ENCODE measurements at places on chromosomes 1 and 21.

DNA sequence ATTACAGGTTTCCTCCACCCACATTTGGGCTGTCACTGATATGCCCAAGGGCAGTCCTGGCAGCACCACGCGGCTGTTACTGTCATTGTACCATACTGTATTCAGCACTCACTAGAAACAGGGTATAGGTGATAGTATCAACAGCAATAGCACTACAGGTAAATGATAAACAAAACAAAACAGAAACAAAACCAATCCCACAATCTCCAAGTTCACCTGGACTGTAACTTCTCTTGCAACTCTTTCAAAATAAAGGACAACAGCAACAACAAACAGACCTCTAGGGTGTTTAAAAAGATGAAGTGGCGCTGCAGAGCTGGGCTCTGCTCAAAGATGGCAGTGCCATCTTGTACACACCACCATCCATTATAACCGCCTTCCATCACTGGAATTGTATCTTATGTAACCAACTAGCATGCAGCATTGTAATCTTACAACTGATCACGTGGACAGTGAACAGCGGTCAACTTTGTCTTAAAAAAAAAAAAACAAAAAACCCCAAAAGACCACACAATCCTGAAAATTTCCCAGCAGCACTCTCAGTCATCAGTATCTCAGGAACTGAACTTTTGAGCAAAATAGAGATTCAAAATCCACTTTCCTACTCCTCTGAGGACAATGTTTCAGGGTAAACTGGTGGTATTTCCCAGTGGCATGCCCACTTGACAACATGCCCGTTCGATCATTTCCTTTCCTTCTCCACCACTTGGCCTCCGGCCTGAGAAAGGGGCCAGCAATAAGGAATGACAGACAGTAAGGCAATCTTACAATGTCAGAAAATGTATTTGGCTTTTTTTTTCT lies 3.8 kb downstream of the IRF2BP2 start:
- no peak for DNase-seq

DNA sequence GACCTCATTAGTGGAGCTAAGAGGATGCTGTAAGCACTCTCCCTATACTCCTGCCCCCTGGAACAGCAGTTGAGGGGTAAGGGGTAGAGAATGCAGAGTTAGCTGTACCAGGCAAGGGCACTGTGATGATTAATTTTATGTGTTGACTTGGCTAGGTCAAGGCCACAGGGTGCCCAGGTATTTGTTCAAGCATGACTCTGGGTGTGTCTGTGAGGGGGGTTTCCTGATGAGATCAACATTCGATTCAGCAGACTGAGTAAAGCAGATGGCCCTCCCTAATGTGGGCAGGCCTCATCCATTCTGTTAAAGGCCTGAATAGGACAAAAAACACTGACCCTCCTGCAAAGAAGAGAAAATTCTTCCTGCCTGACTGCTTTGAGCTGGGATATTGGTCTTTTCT lies 110.8 kb downstream of the KCND3 start:
- DNase-seq = no peak

DNA sequence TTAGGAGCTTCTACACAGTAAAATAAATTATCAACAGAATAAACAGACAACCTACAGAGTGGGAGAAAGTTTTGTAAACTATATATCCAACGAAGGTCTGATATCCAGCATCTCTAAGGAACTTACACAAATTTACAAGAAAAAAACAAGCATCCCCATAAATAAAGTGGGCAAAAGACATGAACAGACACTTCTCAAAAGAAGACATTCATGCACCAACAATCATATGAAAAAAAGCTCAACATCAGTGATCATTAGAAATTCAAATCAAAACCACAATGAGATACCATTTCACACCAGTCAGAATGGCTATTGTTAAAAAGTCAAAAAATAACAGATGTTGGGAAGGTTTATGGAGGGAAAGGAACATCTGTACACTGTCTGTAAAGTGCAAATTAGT lies 526.4 kb upstream of the CAMK1G start:
- DNase-seq = no peak

DNA sequence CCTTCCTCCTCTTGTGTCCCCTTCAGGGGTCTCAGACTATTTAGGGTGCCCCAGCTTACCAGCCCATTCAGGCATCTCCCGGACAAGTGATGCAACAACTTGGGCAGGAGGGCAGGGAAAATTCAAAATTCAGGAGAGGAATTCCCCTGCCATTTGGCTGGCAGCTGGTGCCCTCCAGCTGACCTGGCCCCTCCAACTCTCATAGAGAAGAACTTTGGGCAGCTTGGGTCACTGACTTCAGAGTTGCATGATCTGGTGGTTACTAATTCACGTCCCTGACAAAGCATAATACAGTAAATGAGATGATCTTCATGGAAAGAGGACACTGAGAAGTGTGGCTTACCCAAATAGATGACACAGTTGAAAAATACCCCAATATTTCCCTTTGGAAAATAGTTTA lies at the start of gene FCAMR:
TSS of gene FCAMR (minus strand) at position 15 of the 400 bp plus-strand sequence. CDS start 335 bp downstream, outside the sequence.
- no peak for DNase-seq

DNA sequence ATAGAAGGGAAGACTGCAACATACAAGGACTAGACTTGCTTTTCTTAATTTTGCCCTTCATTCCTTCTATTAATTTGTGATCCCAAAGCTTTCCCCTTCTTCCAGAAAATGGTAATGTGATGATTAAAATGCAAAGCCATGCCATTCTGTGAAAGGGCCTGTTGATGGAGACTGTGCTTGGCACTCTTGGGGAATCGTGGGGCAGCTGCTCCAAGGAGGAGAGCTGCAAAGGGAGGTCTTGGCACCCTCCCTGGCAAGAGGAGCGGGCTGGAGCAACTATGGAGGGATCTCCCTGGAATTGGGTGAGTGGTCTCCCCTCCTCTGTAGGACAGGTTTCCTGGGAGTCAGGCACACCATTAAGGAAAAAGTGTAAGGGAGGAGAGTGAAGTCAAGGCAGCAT lies 16.6 kb downstream of the CACNA1S start:
- no peak for DNase-seq

DNA sequence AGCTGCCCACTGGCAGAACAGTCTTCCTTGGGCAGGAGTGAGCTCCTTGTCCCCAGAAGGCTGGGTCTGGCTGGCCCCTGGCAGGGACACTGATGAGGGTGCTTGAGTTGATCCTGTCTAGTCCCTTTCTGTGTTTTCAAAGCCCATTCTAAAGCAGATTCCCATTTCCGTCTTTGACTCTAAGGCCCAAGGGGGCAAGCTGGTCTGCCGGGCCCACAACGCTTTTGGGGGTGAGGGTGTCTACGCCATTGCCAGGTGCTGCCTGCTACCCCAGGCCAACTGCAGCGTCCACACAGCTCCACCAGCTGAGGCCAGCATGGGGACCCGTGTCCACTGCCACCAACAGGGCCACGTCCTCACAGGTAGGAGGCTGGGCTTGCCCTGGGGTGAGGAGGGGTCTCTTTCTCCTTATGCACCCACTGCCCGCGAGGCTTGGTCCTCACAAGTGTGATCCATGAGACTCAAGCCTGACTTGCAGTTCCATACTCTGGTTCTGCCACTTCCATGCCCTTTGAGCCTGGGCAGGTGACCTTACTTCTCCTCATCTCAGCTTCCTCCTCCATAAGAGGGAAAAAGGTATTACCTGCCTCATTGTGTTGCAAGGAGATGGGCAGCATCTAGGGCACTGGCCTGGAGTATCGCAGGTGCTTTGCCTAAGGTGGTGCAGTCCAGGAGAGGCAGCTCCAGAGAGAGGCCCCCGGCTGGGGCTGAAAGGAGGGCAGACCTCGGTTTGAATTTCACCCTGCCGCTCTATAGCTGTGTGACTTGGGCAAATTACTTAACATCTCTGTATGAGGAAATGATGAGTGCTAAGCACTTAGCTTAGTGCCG lies 20.2 kb downstream of the PCSK9 start:
- no peak for DNase-seq

DNA sequence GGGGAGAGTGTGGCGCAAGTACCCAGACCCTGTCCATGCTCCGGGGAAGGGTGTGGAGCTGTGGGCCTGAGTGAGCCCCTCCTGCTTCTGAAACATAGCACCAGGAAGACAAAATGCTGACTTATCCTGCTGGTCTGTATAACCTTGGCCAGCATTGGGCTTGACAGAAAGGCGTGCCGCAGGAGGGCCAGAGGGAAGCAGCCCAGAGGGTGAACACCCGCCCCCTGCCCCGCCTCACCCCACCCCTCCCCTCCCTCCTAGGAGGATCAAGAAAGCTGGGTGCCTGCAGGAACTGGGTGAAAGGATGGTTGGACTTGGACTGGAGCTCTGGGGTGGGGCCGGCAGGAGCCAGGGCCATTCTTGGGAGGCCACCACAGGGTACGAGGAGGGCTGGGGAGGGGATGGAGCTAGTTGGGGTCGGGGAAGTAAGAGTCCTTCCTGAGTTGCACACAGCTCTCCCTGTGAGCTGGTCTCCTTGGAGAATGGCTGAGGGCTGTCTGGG lies 27.1 kb downstream of the PTPRF start:
- no peak for DNase-seq

GRCh38 chr1:7348073-7348472 lies 423.0 kb upstream of the VAMP3 start:
- DNase-seq = no peak

- no peak for DNase-seq
Measured at GRCh38 chr21:28789523-28789922, 203.2 kb downstream of the LTN1 start.

GRCh38 chr21:25564349-25564948 lies 42.8 kb downstream of the MRPL39 start:
- DNase-seq = no peak

GRCh38 chr1:54695221-54695620 lies 20.4 kb upstream of the TTC4 start:
- DNase-seq = no peak

- DNase-seq = no peak
Measured at GRCh38 chr1:20093940-20094391, 24.0 kb downstream of the PLA2G5 start.

DNA sequence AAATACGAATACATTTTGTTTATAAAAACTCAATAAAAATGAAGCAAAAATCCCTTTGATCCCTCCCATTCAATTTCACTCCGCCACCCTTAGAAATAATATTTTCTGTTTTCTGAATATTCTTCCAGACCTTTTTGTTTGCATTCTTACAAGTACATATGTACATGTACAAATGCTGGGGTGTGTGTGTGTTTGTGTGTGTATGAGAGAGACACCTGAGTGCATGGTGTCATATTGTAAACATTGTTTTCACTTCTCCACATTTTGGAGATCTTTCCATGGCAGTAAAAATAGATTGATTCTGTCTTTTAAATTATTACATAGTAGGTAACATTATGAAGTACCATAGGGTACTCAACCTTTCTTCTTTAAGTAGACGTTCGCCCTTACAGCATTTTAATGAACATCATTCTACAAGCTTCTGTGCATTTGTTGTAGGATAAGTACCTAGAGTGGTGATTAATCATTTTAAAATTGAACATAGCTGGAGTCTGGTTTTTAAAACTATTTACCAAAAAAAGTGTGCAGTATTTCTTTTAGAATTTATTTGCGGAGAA lies 1.3 kb upstream of the MPC2 start:
- DNase-seq = no peak

GRCh38 chr1:4213366-4213973 lies 313.4 kb upstream of the C1orf174 start:
- no peak for DNase-seq

- DNase-seq = no peak
Measured at GRCh38 chr21:44259082-44259705, 2.5 kb downstream of the DNMT3L start.

DNA sequence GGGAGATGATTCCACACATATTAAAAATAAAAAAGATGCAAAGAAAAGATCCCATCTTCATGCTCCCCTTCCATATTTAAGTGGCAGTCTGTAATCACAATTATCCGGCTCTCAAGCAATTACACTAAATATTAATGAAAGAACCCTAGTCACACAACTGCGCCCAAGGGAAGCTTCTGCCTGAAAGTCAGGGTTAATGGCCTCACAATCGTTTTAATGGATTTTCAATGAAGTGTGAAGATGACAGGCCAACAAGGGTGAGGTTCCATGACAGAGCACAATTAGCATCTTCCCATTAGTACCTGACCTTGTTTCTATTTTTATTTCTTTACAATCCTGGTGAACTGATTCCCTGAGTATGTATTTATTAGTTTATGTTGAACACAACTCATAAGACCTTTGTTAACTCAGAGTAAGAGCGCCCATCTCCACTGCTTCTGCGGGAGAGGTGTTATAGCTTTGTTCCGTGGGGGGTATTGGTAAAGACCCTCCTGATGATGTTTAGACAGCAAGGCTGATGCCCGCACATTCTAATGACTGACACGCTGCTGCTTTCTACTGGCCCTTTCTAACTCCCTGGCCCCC lies 80.9 kb downstream of the IER5 start:
- DNase-seq = no peak

GRCh38 chr1:159927849-159928431 lies 2.6 kb upstream of the TAGLN2 start:
- DNase-seq = no peak

DNA sequence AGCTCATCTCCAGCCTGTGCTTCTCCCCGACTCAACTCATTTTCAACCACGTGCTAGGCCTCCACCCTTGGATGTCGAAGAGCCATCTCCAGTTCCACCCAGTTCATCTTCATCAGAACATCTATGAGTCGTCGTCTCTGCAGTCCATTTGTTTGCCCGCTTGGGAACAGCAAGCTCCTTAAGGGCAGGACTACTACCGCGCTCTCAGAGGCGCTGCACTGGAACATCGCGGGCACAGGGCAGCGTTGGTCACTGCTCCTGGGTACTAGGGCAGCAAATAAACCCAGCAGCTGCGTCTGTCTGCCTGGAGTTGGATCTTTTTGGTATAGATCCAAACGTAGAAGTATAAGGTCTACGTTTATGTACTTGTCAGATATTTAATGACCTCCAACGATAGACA lies 478 bp upstream of the PRDM2 start:
- DNase-seq = no peak

DNA sequence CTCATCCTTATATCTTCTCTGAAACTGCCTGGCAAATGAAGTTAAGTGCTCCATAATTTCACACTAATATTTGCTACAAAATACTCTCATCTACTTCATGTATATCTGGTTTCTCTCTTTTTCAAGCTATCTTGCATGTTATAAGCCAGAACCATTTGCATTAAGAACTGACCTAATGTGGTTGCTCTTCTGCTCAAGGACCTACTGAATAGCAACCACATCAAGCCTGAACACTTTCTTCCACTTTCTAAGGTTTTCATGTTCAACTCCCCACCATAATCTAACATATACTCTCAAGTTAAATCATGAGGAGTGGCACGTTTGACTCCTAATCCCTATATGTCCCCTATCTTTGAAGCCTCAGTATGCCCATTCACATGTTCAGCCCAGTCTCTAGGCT lies 27.2 kb downstream of the RGS1 start:
- no peak for DNase-seq

All from occipital lobe (tissue), 3 donors.